ENCODE measurements at places on chromosomes 5 and 9. TPM values are rescaled to one million over a fixed set of nuclear protein-coding genes. Genes with fewer than 3 reads are reported as not detected.

GRCh38 chr5:170251462-170251861, 18.7 kb downstream of the C5orf58 start:
- H3K27me3 ChIP-seq, result no peaks in the 10 kb centered on the region
- peaks cover 6% of the 10 kb centered on the region for H3K36me3 ChIP-seq
- peaks cover 4% of the 10 kb centered on the region for H3K4me1 ChIP-seq
- H3K27ac ChIP-seq, result no peak overlapping the region

GRCh38 chr9:125133403-125134329, 9.7 kb downstream of the SCAI start:
- H3K27me3 ChIP-seq, result no peaks in the 10 kb centered on the region
- no peaks in the 10 kb centered on the region for H3K4me1 ChIP-seq
- H3K4me3 ChIP-seq, result no peak overlapping the region
- H3K27ac ChIP-seq, result no peak overlapping the region

The SV2C gene
- total RNA-seq, result not detected

The BTNL9 gene
- 173 TPM for total RNA-seq

- no peak overlapping the region for H3K4me3 ChIP-seq
- H3K36me3 ChIP-seq, result no peaks in the 10 kb centered on the region
- no peaks in the 10 kb centered on the region for H3K27me3 ChIP-seq
- no peaks in the 10 kb centered on the region for H3K4me1 ChIP-seq
Measured at GRCh38 chr5:90353254-90353653, 56.3 kb downstream of the CETN3 start.

DNA sequence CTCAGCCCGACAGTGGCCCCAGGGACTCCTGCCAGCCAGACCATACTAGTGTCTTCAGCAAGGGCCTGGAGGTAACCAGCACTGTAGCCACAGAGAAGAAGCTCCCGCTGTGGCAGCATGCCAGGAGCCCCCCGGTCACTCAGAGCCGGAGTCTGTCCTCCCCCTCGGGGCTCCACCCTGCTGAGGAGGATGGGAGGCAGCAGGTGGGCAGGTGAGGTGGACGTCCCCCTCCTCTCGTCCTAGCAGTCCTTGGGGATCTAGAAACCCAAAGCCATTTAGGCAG, 28.0 kb upstream of the LRRC14B start:
- H3K36me3 ChIP-seq, result no peaks in the 10 kb centered on the region
- no peak overlapping the region for H3K27ac ChIP-seq
- H3K27me3 ChIP-seq, result no peaks in the 10 kb centered on the region
- DNase-seq, result no peak

DNA sequence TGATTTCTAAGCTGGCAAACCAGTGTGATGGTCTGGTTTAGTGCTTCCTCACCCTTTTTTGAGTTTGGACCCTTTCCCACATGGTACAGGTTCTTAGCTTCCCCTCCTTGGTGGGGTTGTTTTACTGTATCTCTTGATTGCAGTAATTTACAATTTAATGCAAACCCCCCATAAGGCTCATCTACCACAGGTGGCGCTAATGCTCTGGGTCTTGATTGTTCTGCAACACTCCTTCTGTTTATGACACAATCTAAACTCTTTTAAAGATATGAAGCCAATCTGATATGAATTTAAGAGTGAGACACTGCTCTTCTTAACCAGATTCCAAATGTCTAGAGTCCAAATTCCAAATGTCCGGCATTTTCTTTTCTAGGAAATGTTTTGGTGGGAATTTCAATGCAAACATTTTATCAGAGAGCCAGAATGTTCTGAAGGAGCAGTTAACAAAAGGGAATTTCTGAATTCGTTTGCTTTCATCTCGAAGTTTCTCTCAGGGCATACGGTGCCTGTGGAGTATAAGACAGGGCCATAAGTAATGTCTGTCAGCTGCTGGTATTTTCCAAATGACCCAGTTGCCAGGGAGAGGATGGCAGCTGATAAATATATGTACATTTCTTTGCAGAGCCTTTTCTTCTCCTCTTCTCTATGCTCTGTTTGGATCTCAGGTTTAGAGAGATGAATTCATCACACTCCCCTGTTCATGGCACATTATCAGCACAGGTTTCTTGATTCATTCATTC, 246.8 kb downstream of the ARHGAP26 start:
- H3K4me3 ChIP-seq, result no peak overlapping the region
- H3K27ac ChIP-seq, result no peak overlapping the region
- no peaks in the 10 kb centered on the region for H3K36me3 ChIP-seq
- H3K27me3 ChIP-seq, result no peaks in the 10 kb centered on the region

The SLC2A6 gene
- 51.8 TPM for total RNA-seq

DNA sequence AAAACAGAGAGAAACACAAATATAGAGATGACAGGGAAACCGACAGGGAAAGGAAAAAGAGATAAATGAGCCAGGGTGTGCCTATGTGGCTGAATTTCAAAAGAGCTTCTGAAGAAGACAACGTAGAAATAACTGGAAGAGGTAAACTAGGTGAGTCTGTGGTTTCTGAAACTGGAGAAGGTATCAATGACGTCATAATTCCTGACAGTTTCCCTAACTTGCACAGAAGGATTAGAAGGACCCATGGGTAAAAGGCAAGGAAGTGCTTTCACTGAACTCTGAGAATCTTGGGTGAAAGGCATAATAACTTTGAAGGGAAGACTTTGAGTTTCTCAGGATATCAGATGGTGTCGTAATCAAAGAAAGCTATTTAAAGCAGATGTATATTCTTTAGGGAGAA, 790.8 kb upstream of the NUDT12 start:
- no peaks in the 10 kb centered on the region for H3K27me3 ChIP-seq
- H3K4me1 ChIP-seq, result no peaks in the 10 kb centered on the region
- no peak for DNase-seq
- no peaks in the 10 kb centered on the region for H3K36me3 ChIP-seq
- H3K4me3 ChIP-seq, result no peak overlapping the region

- no peaks in the 10 kb centered on the region for H3K27me3 ChIP-seq
- no peak overlapping the region for H3K27ac ChIP-seq
- H3K4me1 ChIP-seq, result no peaks in the 10 kb centered on the region
- H3K4me3 ChIP-seq, result no peak overlapping the region
- no peak for DNase-seq
Measured at GRCh38 chr5:55620766-55621160, 86.0 kb upstream of the PLPP1 start.

DNA sequence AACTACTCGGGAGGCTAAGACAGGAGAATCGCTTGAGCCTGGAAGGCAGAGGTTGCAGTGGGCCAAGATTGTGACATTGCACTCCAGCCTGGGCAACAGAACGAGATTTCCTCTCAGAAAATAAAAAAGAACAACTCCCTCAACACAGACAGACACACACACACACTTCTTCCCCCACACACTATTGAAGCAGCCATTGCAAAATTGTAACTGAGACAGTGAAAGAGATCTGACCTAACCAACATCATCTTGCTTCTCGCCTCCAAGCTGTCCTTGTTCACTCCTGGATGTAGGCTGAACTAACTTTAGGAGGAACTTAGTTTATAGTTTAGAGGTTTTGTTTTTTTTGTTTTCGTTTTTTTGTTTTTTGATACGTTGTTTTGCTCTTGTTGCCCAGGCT, 13.0 kb upstream of the PLIN2 start:
- H3K4me1 ChIP-seq, result no peaks in the 10 kb centered on the region
- no peaks in the 10 kb centered on the region for H3K27me3 ChIP-seq
- H3K36me3 ChIP-seq, result no peaks in the 10 kb centered on the region
- no peak overlapping the region for H3K4me3 ChIP-seq
- no peak for DNase-seq

DNA sequence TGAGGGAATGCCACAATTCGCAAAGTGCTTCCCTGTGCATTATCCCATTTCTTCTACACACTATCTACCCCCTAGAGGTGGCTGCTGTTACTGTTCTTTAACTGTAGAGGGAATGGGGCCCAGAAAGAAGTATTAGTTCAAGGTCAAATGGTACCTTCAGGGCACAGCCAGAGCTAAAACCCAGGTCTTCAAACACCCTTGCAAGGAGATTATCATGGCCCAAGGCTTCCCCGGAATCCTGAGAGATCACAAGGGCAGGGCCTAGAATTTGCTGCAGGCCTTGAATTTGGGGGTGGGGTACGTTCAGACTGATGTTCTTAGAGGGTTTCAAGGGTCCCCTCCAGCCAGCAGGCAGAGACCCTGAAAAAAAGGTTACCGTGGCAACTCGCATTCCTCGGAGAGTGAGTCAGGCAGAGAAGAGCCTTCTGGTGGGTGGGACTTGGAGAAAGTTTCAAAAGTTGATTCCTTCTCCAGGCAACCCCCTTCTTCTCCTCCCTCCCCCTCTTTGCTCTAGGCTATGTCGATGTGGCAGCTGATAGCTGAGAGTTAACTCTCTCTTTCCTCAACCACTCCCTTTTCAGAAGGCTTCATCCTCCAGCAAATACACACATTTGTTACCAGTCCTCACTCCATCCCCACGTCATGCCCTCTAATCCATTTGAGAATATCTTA, 1.9 kb downstream of the SPARC start:
- H3K4me1 ChIP-seq, result peaks cover 3% of the 10 kb centered on the region
- H3K27me3 ChIP-seq, result no peaks in the 10 kb centered on the region
- DNase-seq, result no peak
- no peak overlapping the region for H3K27ac ChIP-seq
- H3K4me3 ChIP-seq, result no peak overlapping the region
- no peaks in the 10 kb centered on the region for H3K36me3 ChIP-seq

The CTXN3 gene
- not detected for total RNA-seq

- H3K36me3 ChIP-seq, result no peaks in the 10 kb centered on the region
- no peak for DNase-seq
- H3K4me3 ChIP-seq, result no peak overlapping the region
- no peak overlapping the region for H3K27ac ChIP-seq
- peaks cover 23% of the 10 kb centered on the region for H3K27me3 ChIP-seq
- H3K4me1 ChIP-seq, result peaks cover 4% of the 10 kb centered on the region
Measured at GRCh38 chr5:14039063-14039462, 94.6 kb upstream of the DNAH5 start.

DNA sequence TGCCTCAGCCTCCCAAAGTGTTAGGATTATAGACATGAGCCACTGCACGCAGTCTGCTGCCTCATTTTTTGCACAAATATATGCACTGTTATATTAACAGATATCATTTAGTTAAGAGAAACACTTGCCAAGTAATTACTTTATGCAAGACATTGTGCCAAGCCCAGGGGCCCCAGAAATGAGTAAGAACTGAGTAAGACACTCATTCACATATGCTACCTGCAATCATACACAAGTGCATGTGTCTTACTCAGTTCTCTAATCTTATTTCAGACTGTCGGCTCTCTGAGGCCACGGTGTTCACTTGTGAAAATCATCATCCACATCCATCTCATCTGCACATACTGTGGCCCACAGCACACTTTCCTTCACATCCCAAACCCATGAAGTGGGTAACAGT, 16.0 kb downstream of the TRAF1 start:
- DNase-seq, result no peak
- no peaks in the 10 kb centered on the region for H3K27me3 ChIP-seq
- H3K36me3 ChIP-seq, result peaks cover 1% of the 10 kb centered on the region
- peaks cover 10% of the 10 kb centered on the region for H3K4me1 ChIP-seq
- H3K27ac ChIP-seq, result no peak overlapping the region
- H3K4me3 ChIP-seq, result no peak overlapping the region

The CBY3 gene
- not detected for total RNA-seq

GRCh38 chr9:14389657-14390056, 75.7 kb upstream of the NFIB start:
- DNase-seq, result no peak
- no peak overlapping the region for H3K4me3 ChIP-seq
- no peaks in the 10 kb centered on the region for H3K36me3 ChIP-seq
- no peaks in the 10 kb centered on the region for H3K27me3 ChIP-seq
- H3K4me1 ChIP-seq, result no peaks in the 10 kb centered on the region

GRCh38 chr5:78003450-78003849, 227.3 kb upstream of the TBCA start:
- H3K4me1 ChIP-seq, result no peaks in the 10 kb centered on the region
- no peaks in the 10 kb centered on the region for H3K27me3 ChIP-seq
- peaks cover 4% of the 10 kb centered on the region for H3K36me3 ChIP-seq
- H3K4me3 ChIP-seq, result no peak overlapping the region
- H3K27ac ChIP-seq, result no peak overlapping the region

GRCh38 chr5:62828742-62829603, 250.4 kb downstream of the LRRC70 start:
- DNase-seq, result no peak
- no peaks in the 10 kb centered on the region for H3K27me3 ChIP-seq
- no peaks in the 10 kb centered on the region for H3K4me1 ChIP-seq
- H3K27ac ChIP-seq, result no peak overlapping the region
- no peaks in the 10 kb centered on the region for H3K36me3 ChIP-seq
- H3K4me3 ChIP-seq, result no peak overlapping the region

DNA sequence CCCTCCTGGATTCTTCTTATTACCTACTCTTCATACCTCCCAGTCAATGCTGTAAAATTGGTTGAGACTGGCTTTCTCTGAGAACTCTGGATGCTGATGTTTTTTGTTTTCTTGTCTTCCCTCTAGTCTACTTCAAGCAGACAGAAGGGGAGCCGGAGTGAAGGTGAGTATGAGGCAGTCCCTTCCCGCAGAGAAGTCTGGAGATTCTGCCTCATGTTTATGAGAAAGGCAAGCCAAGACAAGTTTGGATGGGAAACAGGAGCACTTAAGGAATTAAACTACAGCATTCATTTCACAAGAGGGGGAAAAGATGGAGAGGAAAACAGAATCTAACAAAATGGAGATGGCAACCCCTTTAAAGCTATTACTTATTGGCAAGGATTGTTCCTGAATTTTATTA, 246.1 kb downstream of the TRIM32 start:
- no peak overlapping the region for H3K27ac ChIP-seq
- no peaks in the 10 kb centered on the region for H3K27me3 ChIP-seq
- no peak for DNase-seq
- H3K4me1 ChIP-seq, result no peaks in the 10 kb centered on the region

DNA sequence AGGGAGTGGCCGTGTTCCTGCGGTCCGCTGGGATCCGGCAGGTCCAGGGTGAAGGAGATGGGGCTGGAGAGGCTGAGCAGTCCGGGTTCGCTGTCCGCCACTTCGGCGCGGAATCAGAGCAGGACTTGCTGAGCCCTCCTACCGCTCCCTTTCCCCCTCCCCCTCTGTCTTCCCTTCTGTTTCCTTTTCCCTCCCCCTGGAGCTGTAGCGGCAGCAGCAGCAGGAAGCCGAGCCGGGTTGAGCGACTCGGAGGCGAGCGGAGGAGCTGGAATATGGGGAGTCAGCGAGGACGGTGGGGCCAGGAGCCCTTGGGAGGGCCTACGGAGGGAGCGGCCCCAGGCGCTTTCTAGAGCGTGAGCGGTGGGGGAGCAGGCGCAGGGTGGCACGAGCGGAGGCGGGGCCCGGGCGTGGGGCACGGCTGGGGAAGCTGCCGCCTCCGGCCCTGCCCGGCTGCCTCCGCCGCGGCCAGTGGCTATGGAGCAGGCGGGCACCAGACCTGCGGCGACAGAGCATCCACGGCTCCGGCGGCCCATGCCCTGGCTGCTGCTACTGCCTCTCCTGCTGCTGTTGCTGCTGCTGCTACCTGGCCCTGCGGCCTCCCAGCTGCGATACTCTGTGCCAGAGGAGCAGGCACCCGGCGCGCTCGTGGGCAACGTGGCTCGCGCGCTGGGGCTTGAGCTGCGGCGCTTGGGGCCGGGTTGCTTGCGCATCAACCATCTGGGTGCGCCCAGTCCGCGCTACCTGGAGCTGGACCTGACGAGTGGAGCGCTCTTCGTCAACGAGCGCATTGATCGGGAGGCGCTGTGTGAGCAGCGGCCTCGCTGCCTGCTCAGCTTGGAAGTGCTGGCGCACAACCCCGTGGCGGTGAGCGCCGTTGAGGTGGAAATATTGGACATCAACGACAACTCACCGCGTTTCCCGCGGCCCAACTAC, at the start of gene PCDHAC2:
PCDHAC2 (plus strand) TSS at position 184 of the 933 bp plus-strand sequence; CDS start at position 475, 291 bp downstream.
- no peaks in the 10 kb centered on the region for H3K27me3 ChIP-seq
- H3K4me1 ChIP-seq, result no peaks in the 10 kb centered on the region
- H3K4me3 ChIP-seq, result no peak within 1 kb of the TSS
- no peaks in the 10 kb centered on the region for H3K36me3 ChIP-seq

The SOX30 gene
- total RNA-seq, result 0.49 TPM

The MAML1 gene
- 50.6 TPM for total RNA-seq

The MEGF10 gene
- total RNA-seq, result not detected

The PCDHGC4 gene
- 0.42 TPM for total RNA-seq

The OR1L4 gene
- total RNA-seq, result not detected
